Nasal cavity respiratory epithelium epithelial cell of viscerocranial mucosa (primary cell): ENCODE measurements at places on chromosomes 4 and X. TPM values are rescaled to one million over a fixed set of nuclear protein-coding genes. Genes with fewer than 3 reads are reported as not detected.

Gene CTAG2
- not detected in 2 replicates for total RNA-seq

Gene SASH3
- not detected in 2 replicates for total RNA-seq

Gene MAN2B2
- total RNA-seq = 6.2 and 30.4 TPM in 2 replicates

Gene APELA
- total RNA-seq = not detected in 2 replicates

Gene GAR1
- 8.2 and 9.3 TPM in 2 replicates for total RNA-seq

Gene AFAP1
- total RNA-seq = 21.9 and 45.3 TPM in 2 replicates

Gene GPR34
- not detected in 2 replicates for total RNA-seq

Gene KLHL13
- 1.7 and 4.0 TPM in 2 replicates for total RNA-seq

Gene MSANTD1
- 0.34 and 0.78 TPM in 2 replicates for total RNA-seq

Gene EIF1AX
- total RNA-seq = 49.2 and 71.5 TPM in 2 replicates
